GM10248 (cell line): ENCODE measurements at places on chromosomes 16 and 17.
A peak's percentile ranks its signal among the peaks of the same experiment; 100 is the strongest.

- no peak for DNase-seq
These were observed 23.8 kb upstream of the KIFC3 start for GRCh38 chr16:57826052-57826451.

DNA sequence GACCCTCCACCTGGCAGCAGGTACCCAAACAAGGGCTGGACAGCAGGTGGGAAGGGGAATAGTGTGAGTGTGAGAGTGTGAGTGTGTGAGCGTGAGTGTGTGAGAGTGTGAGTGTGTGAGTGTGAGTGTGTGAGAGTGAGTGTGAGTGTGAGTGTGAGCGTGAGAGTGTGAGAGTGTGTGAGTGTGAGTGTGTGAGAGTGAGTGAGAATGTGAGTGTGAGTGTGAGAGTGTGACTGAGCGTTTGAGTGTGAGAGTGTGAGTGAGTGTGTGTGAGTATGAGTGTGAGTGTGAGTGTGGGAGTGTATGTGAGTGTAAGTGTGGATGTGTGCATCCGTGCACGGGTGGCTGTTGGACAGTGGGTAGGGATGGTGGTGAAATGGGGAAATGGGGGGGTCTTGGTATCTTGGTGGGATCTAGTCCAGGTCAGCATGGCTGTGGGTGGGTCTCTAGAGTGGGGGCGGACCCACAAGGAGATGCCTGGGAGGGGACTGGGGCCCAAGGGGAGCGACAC is 408 bp downstream of the ADGRG1 start:
- no peak for DNase-seq

DNA sequence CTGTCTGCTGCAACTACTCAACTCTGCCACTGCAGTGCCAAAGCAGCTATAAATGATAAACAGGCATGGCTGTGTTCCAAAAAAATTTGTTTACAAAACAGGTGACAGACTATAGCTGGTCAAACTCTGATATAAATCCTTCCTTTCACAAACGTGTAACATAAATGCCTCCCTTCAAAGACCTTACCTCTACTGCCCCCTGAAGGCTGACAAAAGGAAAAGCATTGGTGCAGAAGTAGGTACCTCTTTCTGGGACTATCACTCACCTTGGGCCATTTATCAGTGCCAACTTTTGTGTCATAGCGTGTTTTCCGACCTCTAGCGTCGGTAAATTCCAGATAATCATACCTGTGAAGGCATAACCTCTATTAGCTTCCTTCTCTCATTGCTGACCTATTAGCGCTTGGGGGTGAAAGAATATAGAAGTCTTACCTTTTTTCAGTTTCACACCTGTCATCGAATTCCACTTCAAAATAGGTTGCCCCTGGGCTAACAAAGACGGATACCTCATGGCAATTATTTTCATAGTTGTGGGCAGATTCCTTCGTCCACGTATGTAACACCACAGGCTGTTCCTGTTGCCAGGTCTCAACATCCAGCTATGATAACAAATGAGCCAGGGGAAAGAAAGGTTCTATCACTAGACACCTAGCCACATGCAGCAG is 67.9 kb downstream of the ZZEF1 start:
- DNase-seq = peak; percentile 56

- DNase-seq = no peak
These were observed 9.8 kb upstream of the JUP start for GRCh38 chr17:41796121-41796895.

- no peak for DNase-seq
These were observed 6.6 kb downstream of the NEUROD2 start for GRCh38 chr17:39600997-39601597.

GRCh38 chr17:40952661-40953060 is 14.1 kb downstream of the KRT39 start:
- DNase-seq = no peak

GRCh38 chr17:37485938-37486570 is 3.6 kb upstream of the DUSP14 start:
- no peak for DNase-seq

DNA sequence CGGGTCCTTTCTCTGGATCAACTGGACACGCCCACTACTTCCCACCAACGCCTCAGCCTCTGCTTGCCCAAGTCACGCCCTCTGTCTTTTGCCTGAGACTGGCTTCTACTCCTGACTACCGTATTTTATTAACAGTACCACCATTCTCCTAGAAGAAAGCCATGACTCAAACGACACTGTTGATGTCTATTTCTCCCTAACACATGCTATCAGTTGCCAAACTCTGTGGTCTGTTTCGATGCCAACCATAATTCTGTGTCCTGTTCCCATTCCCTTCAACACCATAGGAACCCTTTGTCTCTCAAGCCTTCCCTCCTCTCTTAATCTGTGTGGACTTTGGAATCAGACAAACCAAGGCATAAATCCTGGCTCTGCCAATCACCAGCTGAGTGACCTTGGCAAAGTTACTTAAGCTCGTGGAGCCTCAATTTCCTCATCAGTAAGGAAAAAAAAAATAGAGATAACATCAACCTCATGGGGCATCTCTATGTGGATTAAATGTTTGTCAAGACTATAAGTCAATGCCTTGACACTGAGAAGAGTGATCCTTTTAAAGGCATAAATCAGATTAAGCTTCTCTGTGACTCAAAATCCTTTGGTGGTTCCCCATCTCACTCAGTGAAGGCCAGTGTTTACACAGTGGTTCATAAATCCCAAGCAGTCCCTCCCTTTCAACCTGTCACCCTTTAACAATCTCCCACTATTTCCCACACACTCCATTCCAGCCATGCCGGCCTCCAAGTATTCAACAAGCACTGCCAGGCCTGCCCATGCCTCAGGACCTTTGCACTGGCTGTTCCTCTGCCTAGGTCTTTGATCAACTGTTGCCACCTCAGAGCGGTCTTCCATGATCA is 45.6 kb downstream of the ERN1 start:
- no peak for DNase-seq

GRCh38 chr16:10980813-10981212 is 36.4 kb downstream of the CLEC16A start:
- DNase-seq = no peak

DNA sequence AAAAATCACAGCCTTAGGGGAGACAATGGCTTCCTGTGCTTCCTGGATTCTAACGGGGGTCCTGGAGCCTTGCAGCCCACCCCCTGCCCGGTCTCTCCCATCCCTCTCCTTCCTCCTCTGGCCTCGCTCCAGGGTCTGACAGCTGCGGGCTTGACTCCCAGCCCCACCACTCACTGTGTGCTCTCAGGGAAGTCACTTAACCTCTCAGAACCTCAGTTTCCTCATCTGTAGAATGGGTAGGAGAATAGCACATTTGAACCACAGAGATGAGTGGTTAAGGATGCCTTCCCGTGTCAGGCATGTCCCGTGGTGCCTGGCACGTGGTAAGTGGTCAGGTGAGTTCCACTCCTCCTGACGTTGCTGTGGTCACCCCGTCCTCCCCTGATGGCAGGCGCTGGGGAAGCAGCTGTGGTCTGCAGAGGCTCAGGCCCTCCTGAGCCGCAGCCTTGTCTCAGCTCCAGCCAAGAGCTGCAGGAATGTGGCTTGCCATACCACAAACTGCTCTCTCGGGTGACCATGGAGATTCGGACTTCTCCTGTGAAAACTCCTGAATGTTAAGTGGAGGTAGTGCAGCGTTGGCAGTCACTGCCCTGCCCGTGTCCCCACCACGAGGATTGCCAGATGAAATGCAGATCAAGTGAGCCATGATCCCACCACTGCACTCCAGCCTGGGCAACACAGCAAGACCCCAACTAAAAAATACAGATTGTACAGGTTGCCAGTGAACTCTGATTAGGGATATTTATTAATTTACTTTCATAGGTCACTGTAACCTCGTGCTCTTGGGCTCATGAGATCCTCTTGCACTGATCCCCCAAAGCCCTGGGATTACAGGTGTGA is 85.7 kb downstream of the NT5M start:
- no peak for DNase-seq

DNA sequence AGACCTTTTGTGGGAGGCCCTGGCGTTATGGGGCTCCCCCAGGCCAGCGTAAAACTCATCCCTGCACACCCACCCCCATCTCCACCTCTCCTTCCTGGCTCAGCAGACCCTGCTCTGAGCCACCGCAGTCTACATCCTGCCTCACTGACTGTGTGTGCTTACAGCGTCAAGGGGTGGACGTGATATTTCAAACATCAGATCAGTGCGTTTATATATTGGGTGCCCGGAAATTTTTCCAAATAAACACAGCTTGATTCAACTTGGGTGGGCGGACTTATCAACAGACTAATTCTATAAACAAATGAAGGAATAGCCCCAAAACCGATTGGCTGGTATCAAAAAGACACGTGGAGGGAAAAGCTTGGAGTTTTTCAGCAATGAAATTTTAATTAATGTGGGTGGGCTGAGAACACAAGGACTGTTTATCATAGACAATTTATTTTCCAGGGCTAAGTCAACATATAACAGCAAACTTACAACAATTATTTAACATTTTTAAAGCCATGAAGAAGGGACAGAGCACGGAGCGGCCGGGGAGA is at the start of gene FOXL1:
FOXL1 (plus strand) TSS at position 489 of the 539 bp plus-strand sequence. CDS start 175 bp downstream, outside the sequence.
- DNase-seq = no peak
